ENCODE measurements at places on chromosomes 7 and 10.

GRCh38 chr7:22697322-22697859, 29.6 kb upstream of the IL6 start:
- H3K27ac ChIP-seq = no peak overlapping the region
- no peaks in the 10 kb centered on the region for H3K36me3 ChIP-seq
- H3K27me3 ChIP-seq = no peaks in the 10 kb centered on the region
- H3K4me1 ChIP-seq = no peaks in the 10 kb centered on the region

GRCh38 chr10:49271346-49271745, 27.6 kb upstream of the C10orf71 start:
- H3K4me3 ChIP-seq = no peak overlapping the region
- peaks cover 20% of the 10 kb centered on the region for H3K4me1 ChIP-seq

- peaks cover 13% of the 10 kb centered on the region for H3K27me3 ChIP-seq
- peaks cover 3% of the 10 kb centered on the region for H3K4me1 ChIP-seq
- H3K27ac ChIP-seq = no peak overlapping the region
- DNase-seq = no peak
- H3K4me3 ChIP-seq = no peak overlapping the region
Observed at GRCh38 chr10:127585519-127586023, 36.5 kb downstream of the NPS start.

GRCh38 chr7:74012842-74013249, 15.1 kb upstream of the ELN start:
- no peak overlapping the region for H3K27ac ChIP-seq
- H3K4me3 ChIP-seq = no peak overlapping the region
- no peaks in the 10 kb centered on the region for H3K36me3 ChIP-seq
- no peak for DNase-seq
- peaks cover 6% of the 10 kb centered on the region for H3K27me3 ChIP-seq

GRCh38 chr7:71735961-71736556, 604.1 kb downstream of the GALNT17 start:
- no peak overlapping the region for H3K4me3 ChIP-seq
- peaks cover 10% of the 10 kb centered on the region for H3K27me3 ChIP-seq
- H3K4me1 ChIP-seq = peaks cover 17% of the 10 kb centered on the region
- no peaks in the 10 kb centered on the region for H3K36me3 ChIP-seq

- no peaks in the 10 kb centered on the region for H3K36me3 ChIP-seq
- peaks cover 14% of the 10 kb centered on the region for H3K4me1 ChIP-seq
- H3K27me3 ChIP-seq = peaks cover 76% of the 10 kb centered on the region
- no peak overlapping the region for H3K27ac ChIP-seq
Observed at GRCh38 chr10:99459217-99459616, 28.8 kb upstream of the GOT1 start.

DNA sequence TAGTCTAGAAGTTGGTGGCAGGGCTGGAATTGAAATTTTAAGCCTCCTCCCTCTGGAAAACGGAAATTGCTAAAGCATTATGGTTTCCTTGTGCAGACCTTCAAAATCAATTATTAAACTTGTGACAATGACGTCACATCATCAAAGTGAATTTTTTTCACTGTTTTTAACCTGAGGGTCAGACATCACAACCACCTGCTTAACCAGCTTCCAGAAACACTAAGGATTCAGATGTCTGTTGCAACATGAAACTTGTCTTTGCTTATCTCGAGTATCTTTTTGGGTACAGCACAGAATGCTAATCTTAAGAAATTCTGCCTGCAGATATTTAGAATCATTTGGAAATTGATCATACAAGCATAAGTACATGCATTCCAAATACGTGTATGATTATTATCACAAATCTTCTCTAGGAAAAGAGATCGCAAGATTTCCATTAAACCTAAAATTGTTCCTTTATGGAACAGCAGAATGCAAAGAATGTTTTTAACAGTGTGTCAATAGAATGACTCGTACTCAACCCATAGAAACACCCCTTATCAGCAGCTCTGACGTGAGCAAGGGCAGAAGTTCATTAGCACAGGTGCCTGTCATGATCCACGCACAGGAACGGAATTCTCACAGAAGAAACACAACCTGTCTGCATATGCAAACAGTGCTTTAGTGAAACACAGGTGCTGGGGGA, 4.1 kb upstream of the GTPBP4 start:
- no peak overlapping the region for H3K27ac ChIP-seq
- peaks cover 6% of the 10 kb centered on the region for H3K27me3 ChIP-seq
- H3K36me3 ChIP-seq = peaks cover 17% of the 10 kb centered on the region
- no peak overlapping the region for H3K4me3 ChIP-seq

DNA sequence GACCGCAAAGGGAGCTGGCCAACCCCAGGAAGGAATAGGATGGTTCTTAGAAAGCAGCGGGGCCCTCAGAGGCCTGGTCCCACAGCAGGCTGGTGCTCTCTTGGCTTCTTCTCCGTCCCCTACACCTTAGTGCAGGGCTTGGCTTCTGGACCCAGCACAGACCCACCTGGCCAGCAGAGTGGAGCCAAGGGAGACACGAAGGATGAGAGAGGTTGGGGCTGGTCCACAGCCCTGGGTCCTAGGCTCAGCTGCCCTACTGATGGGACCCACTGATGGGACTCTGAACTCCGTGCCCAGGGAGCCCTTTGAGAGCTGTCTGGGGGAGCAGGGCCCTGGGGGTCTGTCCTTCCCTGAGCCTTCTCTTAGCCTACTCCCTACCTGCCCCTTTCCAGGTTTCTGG, 6.2 kb upstream of the TLX1 start:
- H3K27ac ChIP-seq = no peak overlapping the region
- H3K4me1 ChIP-seq = peaks cover 25% of the 10 kb centered on the region
- peaks cover 100% of the 10 kb centered on the region for H3K27me3 ChIP-seq
- H3K4me3 ChIP-seq = no peak overlapping the region
- no peak for DNase-seq
- no peaks in the 10 kb centered on the region for H3K36me3 ChIP-seq

DNA sequence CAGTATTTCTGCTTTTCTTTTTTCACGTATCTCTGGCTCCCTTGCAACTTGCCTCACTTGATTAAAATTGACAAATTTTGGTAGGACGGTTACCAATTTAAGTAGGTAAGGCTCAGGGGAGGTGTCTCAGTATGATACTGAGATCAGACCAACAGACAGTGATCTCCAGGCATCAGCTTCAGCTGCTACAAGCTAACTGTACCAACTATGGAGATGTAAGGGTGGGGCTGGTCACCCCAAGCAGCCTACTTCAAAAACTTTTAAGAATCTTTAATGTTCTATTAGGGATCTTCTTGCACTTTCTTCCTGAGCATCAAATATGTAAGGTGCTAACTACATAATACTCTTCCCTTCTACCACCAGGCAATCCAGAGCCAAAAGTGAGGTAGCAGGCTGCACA, 26.9 kb downstream of the SLC35B4 start:
- H3K4me1 ChIP-seq = peaks cover 18% of the 10 kb centered on the region
- H3K4me3 ChIP-seq = no peak overlapping the region
- H3K27me3 ChIP-seq = peaks cover 2% of the 10 kb centered on the region
- H3K36me3 ChIP-seq = peaks cover 23% of the 10 kb centered on the region
- no peak overlapping the region for H3K27ac ChIP-seq

DNA sequence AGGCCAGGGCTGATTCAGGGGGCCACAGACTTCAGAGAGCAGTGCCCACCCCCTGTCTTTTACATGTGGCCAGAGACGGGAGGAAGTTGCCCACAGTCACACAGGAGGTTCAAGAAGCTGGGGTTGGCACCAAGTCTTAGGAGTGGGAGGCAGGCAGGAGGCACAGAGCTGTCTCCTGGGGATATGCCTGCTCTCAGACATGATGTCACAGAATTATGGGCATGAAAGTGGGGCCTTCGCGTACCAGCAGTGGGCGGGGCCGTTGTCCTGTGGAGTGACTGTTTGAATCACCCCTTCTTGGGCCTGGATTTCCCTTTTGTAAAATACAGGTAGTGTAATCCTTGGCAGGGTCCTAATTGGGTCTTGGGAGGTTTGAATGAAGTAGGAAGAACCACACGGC, 81.2 kb upstream of the PPIF start:
- H3K4me3 ChIP-seq = no peak overlapping the region
- peak overlapping the region; percentile 82 for H3K27ac ChIP-seq
- H3K36me3 ChIP-seq = peaks cover 6% of the 10 kb centered on the region
- DNase-seq = no peak
- no peaks in the 10 kb centered on the region for H3K27me3 ChIP-seq

- no peaks in the 10 kb centered on the region for H3K4me1 ChIP-seq
- DNase-seq = peak; percentile 38
- no peaks in the 10 kb centered on the region for H3K36me3 ChIP-seq
- H3K27me3 ChIP-seq = no peaks in the 10 kb centered on the region
- no peak overlapping the region for H3K27ac ChIP-seq
- H3K4me3 ChIP-seq = no peak overlapping the region
Observed at GRCh38 chr10:90787393-90788198, 70.2 kb downstream of the HTR7 start.

DNA sequence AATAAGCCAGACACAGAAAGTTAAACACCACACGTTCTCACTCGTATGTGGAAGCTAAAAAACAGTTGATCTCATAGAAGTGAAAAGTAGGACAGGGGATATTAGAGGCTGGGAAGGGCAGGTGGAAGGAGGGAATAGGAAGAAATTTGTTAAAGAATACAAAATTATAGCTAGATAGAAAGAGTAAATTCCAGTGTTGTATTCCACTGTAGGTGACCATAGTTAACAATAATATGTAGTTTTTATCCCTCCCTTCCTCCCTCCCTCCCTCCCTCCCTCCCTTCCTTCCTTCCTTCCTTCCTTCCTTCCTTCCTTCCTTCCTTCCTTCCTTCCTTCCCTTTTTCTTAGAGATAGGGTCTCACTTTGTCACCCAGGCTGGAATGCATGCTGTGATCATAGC, 19.9 kb upstream of the MEST start:
- H3K36me3 ChIP-seq = no peaks in the 10 kb centered on the region
- no peak overlapping the region for H3K27ac ChIP-seq
- H3K4me1 ChIP-seq = peaks cover 39% of the 10 kb centered on the region
- no peak for DNase-seq
- H3K27me3 ChIP-seq = no peaks in the 10 kb centered on the region

DNA sequence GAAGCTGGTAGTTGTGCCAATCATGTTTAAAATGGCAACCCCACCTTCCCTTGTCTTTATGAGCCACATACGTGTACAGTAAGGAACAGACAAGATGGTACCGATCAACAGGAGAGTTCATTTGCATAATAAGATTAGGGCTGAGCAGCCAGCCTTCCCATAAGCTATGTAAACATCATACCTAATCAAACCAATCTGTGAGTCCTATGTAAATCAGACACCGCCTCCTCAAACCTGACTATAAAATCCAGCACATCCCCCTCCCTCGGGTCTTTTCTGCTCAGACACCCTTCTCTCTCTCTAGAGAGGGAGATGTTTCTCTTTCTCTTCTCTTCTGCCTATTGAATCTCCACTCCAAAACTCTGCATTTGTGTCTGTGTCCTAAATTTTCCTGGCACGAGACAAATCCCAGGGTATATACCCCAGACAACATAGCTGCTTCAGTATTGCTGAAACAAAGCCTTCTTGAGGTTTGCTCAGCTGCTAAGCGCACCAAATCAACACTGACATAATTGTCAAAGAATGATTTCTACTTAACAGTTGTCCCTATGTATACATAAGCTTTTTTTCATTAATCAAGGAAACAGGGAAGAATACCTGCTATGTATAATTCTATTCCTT, 279.2 kb downstream of the THSD7A start:
- peak overlapping the region; percentile 66 for H3K27ac ChIP-seq
- peaks cover 3% of the 10 kb centered on the region for H3K4me1 ChIP-seq
- H3K4me3 ChIP-seq = no peak overlapping the region
- DNase-seq = no peak
- no peaks in the 10 kb centered on the region for H3K36me3 ChIP-seq

DNA sequence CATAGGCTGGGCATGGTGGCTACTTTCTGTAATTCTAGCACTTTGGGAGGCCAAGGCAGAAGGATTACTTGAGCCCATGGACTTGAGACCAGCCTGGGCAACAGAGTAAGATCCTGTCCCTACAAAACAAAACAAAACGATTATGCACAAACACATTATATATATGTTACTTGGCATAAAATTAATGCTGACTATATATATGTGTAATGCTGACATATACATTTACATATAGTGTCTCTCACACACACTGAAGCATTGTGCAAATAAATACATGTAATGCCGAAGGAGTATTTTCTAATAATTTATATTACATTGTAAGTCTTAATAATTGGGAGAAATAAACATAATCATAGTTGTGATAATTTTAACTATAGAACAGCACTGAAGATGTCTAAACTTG, 621.8 kb upstream of the ZNF722 start:
- no peak overlapping the region for H3K4me3 ChIP-seq
- no peak for DNase-seq
- H3K4me1 ChIP-seq = no peaks in the 10 kb centered on the region
- no peaks in the 10 kb centered on the region for H3K36me3 ChIP-seq
- peaks cover 2% of the 10 kb centered on the region for H3K27me3 ChIP-seq

- DNase-seq = no peak
- no peaks in the 10 kb centered on the region for H3K36me3 ChIP-seq
- H3K4me1 ChIP-seq = no peaks in the 10 kb centered on the region
- H3K4me3 ChIP-seq = no peak overlapping the region
Observed at GRCh38 chr7:158454631-158455030, 133.0 kb downstream of the PTPRN2 start.

DNA sequence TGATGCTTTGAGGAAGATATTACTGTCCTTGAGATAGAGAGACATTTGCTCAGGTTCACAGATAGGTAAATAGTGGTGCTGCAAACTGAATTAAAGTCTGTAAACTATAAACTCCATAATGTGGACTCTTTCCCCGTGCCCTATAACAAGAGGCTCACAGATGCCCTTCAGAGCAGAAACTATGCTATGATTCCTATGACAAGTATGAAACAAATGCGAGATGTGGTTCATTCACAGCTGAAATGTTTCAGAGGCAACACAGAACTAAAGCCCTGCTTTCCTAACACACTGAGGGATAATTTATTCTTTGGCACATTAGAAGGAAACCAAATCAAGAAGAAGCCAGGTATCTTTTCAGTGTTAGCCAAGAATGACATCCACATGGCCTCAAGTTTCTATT, 13.4 kb downstream of the CHUK start:
- peaks cover 66% of the 10 kb centered on the region for H3K36me3 ChIP-seq
- H3K27me3 ChIP-seq = no peaks in the 10 kb centered on the region
- no peak overlapping the region for H3K4me3 ChIP-seq
- no peak for DNase-seq
- no peak overlapping the region for H3K27ac ChIP-seq

GRCh38 chr7:19051767-19052375, 65.6 kb downstream of the TWIST1 start:
- peak; percentile 13 for DNase-seq
- no peak overlapping the region for H3K27ac ChIP-seq
- H3K36me3 ChIP-seq = peaks cover 57% of the 10 kb centered on the region
- H3K4me1 ChIP-seq = no peaks in the 10 kb centered on the region
- H3K27me3 ChIP-seq = no peaks in the 10 kb centered on the region
- H3K4me3 ChIP-seq = no peak overlapping the region

GRCh38 chr7:142299237-142299781, 41.5 kb upstream of the PRSS58 start:
- no peaks in the 10 kb centered on the region for H3K36me3 ChIP-seq
- peaks cover 5% of the 10 kb centered on the region for H3K4me1 ChIP-seq
- H3K27me3 ChIP-seq = no peaks in the 10 kb centered on the region
- no peak for DNase-seq
- no peak overlapping the region for H3K4me3 ChIP-seq

DNA sequence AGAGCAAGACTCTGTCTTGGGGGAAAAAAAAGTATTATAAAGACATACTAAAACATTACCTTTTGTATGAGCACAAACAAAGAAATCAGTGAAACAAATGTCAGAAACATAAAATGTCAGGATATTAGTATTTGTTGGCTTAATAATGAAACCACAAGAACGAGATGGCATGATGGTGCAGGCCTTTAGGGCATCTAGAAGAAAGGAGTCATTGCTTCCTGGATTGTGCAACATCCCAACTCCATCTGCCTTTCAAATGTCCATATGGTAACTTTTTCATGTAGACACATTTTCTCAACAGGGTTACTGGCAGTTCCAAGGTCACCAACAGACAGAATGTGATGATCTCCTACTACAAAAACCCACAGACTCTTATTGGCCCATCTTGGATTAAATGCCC, 96.6 kb downstream of the ZNF248 start:
- H3K27me3 ChIP-seq = no peaks in the 10 kb centered on the region
- DNase-seq = no peak
- H3K4me3 ChIP-seq = no peak overlapping the region
- no peaks in the 10 kb centered on the region for H3K4me1 ChIP-seq
